Breast epithelium (tissue), 4 donors: ENCODE measurements at places on chromosomes 11 and 22. TPM values are rescaled to one million over a fixed set of nuclear protein-coding genes. Genes with fewer than 3 reads are reported as not detected.

DNA sequence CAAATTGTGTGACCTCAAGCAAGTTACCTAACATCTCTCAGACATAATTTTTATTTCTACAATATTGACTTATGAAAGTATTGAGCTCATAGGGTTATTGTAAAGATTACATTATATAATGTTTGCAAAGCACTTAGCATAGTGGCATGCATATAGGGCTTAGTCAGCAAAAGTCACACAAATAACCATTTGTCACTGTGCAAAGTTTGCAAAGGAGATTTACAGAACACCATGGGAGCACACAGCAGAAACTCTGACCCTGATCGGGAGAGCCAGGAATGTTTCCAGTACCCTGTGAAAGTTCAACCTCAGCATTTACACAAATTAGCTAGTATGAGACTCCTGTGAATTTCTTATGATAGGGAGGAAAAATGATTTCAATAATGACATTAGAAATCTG is 804.6 kb upstream of the RAG2 start:
- DNase-seq = no peak
- no peaks in the 10 kb centered on the region for H3K4me1 ChIP-seq
- H3K27ac ChIP-seq = no peak overlapping the region
- no peak overlapping the region for H3K4me3 ChIP-seq
- no peaks in the 10 kb centered on the region for H3K36me3 ChIP-seq

DNA sequence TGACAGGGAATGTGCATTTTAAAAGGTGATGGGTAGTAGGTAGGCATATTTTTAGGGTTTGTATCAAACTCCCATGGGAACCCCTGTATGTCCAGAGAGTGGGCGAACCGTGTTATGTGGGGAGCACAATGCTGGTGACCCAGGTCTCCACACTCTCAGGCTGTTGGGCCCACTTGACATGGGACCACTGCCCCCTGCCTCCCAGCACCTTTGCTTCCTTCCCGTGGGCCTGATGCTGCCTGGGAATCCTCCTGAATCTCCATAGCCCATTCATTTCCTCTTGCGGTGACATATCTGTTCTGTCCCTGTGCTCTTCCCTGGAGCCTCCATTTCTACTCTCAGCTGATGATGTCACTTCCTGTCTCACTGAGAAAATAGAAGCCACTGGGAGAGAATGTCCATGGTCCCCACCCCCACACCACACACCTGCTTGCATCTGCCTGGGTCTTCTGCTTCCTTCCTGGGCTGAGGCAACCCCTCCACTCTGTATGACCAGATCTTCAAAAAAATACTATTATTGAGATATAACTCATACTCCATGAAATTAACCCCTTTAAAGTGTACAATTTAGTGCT is 55.8 kb upstream of the THY1 start:
- H3K27me3 ChIP-seq = peaks cover 3% of the 10 kb centered on the region
- H3K4me3 ChIP-seq = no peak overlapping the region
- no peaks in the 10 kb centered on the region for H3K36me3 ChIP-seq
- peak; percentile 2 for DNase-seq
- no peaks in the 10 kb centered on the region for H3K4me1 ChIP-seq

Gene MAP6
- total RNA-seq = 5.0 TPM

- no peak for DNase-seq
- no peaks in the 10 kb centered on the region for H3K36me3 ChIP-seq
- peak overlapping the region; percentile 84 for H3K27ac ChIP-seq
- peak overlapping the region; percentile 53 for H3K4me3 ChIP-seq
Observed at GRCh38 chr11:69299023-69299461, 5.1 kb downstream of the MYEOV start.

DNA sequence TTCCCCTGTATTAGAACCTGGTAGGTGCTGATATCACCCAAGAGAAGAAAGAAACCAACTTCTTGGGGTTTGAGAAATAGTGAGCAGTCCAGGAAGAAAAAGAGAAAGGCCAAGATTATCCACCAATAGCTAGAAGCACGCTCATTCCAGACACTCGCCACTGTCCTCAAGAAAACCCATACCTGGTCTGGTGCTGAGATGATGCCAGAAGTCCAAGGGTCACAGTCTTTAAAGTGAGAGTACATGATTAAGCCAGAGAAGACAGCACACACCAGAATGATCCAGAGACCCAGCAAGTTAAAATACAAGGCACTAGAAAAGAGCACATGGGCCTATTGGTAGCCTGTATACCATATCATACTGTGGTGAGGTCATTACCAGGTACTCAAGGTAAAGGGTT is 23.6 kb downstream of the SLC5A12 start:
- no peak overlapping the region for H3K4me3 ChIP-seq
- no peak overlapping the region for H3K27ac ChIP-seq
- no peaks in the 10 kb centered on the region for H3K4me1 ChIP-seq
- DNase-seq = no peak
- no peaks in the 10 kb centered on the region for H3K36me3 ChIP-seq

GRCh38 chr11:3022300-3022967 is 30.3 kb upstream of the NAP1L4 start:
- H3K36me3 ChIP-seq = no peaks in the 10 kb centered on the region
- H3K4me3 ChIP-seq = no peak overlapping the region
- peak overlapping the region; percentile 8 for H3K27ac ChIP-seq
- no peaks in the 10 kb centered on the region for H3K27me3 ChIP-seq
- no peak for DNase-seq

DNA sequence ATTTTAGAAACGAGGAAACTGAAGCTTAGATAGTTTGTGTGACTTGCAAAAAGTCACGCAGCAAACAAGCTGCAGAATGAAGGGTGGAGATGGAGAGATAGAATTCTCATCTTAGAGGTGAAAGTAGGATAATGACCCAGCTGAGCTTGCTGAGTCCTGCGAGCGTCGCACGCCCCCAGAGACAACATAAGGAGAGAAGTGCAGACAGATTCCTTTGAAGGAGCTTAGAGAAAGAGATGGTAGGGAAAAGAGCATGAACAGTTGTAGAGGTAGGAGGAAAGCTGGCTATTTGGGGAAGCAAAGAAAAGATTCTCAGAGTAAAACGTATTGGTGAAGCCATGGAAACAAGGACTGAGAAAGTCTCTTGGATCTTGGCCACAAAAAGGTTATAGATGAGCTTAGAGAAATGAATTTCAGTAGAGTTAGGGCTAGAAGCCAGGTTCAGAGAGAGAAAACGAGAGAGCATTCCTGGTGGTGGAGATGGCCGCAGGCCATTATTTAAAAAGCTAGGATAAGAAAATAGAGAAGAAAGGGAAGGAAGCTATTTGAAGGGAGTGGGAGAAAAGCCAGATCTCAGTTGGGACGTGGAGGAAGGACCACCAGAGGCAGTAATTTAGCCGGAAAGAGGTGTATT is 44.8 kb downstream of the FAM83F start:
- H3K4me3 ChIP-seq = no peak overlapping the region
- H3K27ac ChIP-seq = peak overlapping the region; percentile 62
- no peak for DNase-seq
- H3K27me3 ChIP-seq = no peaks in the 10 kb centered on the region
- no peaks in the 10 kb centered on the region for H3K36me3 ChIP-seq
- peaks cover 27% of the 10 kb centered on the region for H3K4me1 ChIP-seq
